Neural crest cell (in vitro differentiated cells): ENCODE measurements at places on chromosomes 16 and 17.
A peak's percentile ranks its signal among the peaks of the same experiment; 100 is the strongest.

- no peak for DNase-seq
- H3K36me3 ChIP-seq: no peaks in the 10 kb centered on the region
- H3K27me3 ChIP-seq: peaks cover 6% of the 10 kb centered on the region
- H3K4me3 ChIP-seq: peak overlapping the region; percentile 65
Measured at GRCh38 chr17:40448639-40449261, 5.5 kb downstream of the IGFBP4 start.

DNA sequence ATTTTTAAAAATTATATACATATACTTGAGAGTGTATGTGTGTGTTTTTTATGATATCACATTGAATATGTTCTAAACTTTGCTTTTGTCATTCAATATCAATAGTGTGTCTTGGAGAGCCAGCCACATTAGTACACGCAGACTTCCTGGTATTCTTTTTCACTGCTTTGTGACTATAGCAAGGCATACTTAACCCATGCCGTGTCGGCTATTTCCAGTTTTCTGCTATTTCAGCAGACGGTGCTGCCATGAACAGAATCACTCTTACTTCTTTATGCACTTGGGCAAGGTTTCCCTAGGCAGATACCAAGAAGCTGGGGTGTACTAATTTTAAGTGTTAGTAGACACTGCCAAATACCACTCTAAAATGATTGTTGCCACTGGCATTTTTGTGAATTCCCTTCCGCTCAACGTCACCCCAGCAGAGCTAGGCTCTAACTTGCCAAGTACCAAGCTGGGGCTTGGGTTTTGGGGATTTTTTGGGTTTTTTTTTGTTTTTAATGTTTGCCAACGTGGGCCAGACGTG is 134.9 kb downstream of the SOCS1 start:
- H3K27me3 ChIP-seq: no peaks in the 10 kb centered on the region
- peaks cover 4% of the 10 kb centered on the region for H3K4me1 ChIP-seq
- H3K4me3 ChIP-seq: no peak overlapping the region
- H3K27ac ChIP-seq: no peak overlapping the region
- no peak for DNase-seq
- peaks cover under 1% of the 10 kb centered on the region for H3K36me3 ChIP-seq

- H3K27me3 ChIP-seq: peaks cover 28% of the 10 kb centered on the region
- H3K27ac ChIP-seq: no peak overlapping the region
- DNase-seq: no peak
Measured at GRCh38 chr16:90026135-90026534, 6.9 kb upstream of the DBNDD1 start.

DNA sequence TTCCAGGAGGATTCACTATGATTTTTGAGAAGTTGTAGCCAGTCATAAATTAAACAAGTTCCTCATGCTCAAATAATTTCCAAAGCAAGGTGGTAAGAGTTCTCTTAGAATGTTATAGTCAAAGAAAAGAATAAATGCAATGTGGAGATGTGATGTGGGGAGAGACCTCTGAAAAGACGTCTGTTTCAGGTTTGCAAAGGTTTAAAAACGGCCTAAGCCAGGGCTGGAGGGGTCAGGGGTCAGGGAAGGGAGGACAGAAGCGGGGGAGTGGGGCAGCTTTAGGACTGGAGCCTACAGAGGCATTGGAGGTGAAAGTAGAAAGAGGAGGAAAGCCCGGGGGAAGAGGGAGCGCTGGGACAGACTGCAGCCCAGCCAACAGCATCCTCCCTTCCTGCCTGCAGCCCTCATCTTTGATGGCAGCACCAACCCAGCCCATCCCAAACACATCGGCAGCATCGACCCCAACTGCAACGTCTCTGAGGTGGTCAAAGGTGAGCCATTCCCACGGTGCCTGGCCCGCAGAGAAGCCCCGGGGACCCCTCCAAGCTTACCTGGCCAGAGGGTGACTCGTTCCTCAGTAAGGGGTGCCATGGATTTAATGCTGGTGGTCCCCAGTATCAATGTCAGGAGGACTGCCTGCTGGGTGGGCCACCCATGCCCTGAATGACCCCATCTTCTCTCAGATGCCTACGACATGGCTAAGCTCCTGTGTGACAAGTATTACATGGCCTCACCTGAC is 11.4 kb downstream of the PDK2 start:
- no peak overlapping the region for H3K27ac ChIP-seq
- H3K36me3 ChIP-seq: no peaks in the 10 kb centered on the region
- no peak overlapping the region for H3K4me3 ChIP-seq
- no peak for DNase-seq

GRCh38 chr16:77723108-77723514 is 797 bp downstream of the NUDT7 start:
- H3K36me3 ChIP-seq: peaks cover 3% of the 10 kb centered on the region
- peak overlapping the region; percentile 93 for H3K27ac ChIP-seq
- peaks cover 16% of the 10 kb centered on the region for H3K4me1 ChIP-seq
- H3K27me3 ChIP-seq: no peaks in the 10 kb centered on the region
- H3K4me3 ChIP-seq: peak overlapping the region; percentile 88

DNA sequence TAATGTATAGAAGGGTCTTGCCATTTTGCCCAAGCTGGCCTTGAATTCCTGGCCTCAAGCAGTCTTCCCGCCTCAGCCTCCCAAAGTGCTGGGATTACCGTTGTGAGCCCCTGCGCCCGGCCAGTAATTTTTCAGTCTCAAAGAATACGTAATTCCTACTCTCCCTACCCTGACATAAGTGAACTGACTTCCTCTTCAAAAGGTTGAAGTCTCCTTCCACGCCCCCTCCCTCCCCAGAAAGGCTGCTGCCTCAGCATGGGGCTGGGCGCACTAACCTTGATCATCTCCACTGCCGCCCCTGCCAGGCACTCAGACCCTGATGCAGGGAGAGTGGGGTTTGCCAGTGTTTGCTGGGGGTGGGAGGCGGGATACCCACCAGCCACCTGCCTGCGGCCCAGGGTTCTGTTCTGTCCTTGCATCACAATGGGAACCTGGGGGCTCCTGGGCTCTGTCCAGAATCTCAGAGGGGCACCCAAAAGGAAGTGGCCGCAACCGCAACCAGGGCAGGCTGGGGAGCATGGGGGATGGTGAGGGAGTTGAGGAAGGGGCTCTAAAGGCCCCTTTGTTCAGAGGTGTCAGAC is 27.5 kb downstream of the KIFC3 start:
- H3K27me3 ChIP-seq: no peaks in the 10 kb centered on the region
- H3K4me3 ChIP-seq: no peak overlapping the region
- no peaks in the 10 kb centered on the region for H3K36me3 ChIP-seq
- no peak for DNase-seq

DNA sequence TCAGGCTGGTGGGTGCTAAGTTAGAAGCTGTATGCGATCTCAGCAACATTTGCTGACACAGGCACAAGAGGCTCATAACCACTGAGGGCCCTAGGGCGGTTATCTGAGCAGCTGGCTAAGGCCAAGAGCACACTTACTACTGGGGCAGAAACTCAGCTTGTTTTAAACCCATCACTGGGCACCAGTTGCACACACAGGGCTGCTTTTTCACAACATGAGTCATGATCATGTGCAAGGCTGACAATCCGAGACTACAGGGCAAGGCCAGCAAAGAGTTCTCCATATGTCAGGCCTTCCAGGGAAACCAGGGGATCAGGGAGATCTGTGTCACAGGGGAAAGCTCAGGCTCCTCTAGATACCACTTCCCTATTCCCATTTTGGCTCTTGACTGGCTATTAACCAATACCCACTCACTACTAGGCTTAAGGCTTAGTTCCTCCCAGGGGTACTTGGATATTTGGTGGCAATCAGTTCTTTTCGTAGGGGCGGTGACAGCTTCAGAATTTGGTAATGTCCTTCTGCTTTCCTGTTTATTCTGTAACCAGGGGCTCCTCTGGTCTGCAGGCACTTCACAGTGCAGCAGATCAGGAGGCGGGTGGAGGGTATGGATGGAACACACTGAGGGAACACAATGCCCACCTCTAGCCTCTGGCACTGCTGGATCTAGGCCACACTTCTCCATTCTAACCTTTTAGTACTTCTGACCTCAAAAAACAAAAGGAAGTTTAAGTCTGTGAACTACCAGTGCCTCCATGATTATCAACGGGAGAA is 44.9 kb upstream of the ERN1 start:
- peak overlapping the region; percentile 71 for H3K27ac ChIP-seq
- no peaks in the 10 kb centered on the region for H3K27me3 ChIP-seq
- no peak overlapping the region for H3K4me3 ChIP-seq
- H3K36me3 ChIP-seq: peaks cover 19% of the 10 kb centered on the region
- DNase-seq: no peak
- no peaks in the 10 kb centered on the region for H3K4me1 ChIP-seq

- H3K36me3 ChIP-seq: no peaks in the 10 kb centered on the region
- no peak for DNase-seq
- no peak overlapping the region for H3K4me3 ChIP-seq
- H3K4me1 ChIP-seq: peaks cover 31% of the 10 kb centered on the region
Measured at GRCh38 chr17:76793775-76794174, 55.9 kb downstream of the MFSD11 start.

DNA sequence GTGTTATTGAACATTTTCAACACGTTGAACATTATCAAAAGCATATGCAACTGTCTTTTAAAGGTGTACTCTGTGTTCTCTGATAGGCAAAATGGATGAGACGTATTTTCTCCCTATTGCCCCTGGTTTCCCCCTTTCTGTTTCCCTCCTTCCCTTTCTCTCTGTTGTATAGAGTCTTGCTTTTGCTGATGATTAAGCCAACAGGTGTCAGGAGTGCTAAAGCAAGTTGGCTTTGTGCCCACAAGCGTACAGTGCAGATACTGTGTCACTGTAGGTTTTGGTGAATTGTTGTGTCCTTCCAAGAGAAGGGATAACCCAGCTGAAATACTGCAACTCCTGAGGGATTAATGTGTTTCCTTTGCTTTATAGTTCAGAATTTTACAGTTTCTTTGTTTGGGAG is 74.4 kb downstream of the COX10 start:
- H3K36me3 ChIP-seq: peaks cover 8% of the 10 kb centered on the region
- no peak overlapping the region for H3K27ac ChIP-seq
- no peaks in the 10 kb centered on the region for H3K27me3 ChIP-seq
- H3K4me1 ChIP-seq: no peaks in the 10 kb centered on the region
- DNase-seq: no peak
- H3K4me3 ChIP-seq: no peak overlapping the region

DNA sequence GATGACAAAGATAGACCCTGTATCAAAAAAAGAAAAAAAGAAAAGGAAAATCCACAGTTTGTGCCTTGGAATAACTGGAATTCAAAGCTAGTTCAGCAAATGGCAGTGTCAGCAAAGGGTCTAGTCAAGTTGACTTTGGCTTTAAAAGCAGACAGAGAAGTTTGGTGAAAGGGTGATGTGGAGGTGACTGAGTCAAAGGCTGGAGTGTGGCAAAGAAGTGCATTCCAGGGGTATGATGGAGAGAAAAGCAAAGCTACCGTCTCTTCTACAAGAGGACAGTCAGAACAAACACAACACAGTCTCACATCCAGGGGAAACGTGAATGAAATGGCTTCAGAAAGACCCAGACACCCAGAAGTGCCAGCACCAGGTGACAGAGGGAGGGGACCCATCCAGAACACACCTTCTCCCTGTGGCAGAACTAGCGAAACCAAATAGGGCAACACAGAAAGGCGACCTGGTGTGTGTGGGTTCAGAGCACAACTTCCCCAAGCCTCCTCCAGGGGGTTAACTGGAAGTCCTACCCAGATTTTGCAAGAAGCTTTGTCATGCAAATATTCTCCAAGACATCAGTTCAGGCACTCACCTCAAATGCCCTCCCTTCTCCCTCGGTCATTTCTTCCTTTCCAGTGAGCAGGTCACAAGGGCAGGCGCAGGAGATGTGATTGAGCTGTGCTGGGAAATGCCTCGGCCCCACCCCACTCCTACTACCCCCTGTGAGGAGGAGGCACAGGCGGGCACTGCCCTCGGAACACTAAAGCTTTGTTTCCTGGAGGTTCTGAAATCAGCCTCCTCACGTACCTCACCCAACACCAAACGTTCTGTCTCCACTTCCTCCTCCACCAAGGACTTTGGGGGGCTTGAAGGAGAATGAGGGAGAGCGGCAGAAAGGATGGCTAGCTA is 481.9 kb downstream of the SOX9 start:
- no peak overlapping the region for H3K4me3 ChIP-seq
- no peak for DNase-seq

- H3K4me3 ChIP-seq: no peak overlapping the region
- no peak overlapping the region for H3K27ac ChIP-seq
- no peaks in the 10 kb centered on the region for H3K36me3 ChIP-seq
- peaks cover 25% of the 10 kb centered on the region for H3K27me3 ChIP-seq
Measured at GRCh38 chr16:23225634-23226033, 43.1 kb downstream of the SCNN1G start.

DNA sequence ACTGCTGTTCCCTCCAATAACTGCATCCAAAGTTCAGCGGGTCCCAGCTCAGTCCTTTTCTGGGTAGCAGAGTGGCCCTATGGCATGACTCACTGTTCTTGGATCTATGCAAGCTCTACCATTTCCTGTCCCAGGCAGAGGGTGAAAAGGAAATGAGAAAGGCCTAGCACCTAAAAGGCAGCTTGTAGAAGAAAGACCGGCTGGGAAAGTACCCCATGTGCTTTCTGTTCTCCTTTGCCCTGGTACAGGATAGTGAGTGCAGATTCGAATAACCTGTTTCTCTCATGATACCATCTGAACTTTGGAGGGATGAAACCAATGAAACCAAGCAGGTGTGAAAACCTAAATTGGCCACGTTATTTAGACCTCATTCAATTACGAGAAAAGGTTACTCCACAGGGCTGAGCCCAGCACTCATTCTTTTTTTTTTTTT is 12.7 kb upstream of the HASPIN start:
- H3K4me3 ChIP-seq: no peak overlapping the region
- H3K4me1 ChIP-seq: no peaks in the 10 kb centered on the region
- H3K27me3 ChIP-seq: no peaks in the 10 kb centered on the region
- DNase-seq: no peak

- peak; percentile 95 for DNase-seq
- H3K4me1 ChIP-seq: peaks cover 38% of the 10 kb centered on the region
- peaks cover 2% of the 10 kb centered on the region for H3K27me3 ChIP-seq
Measured at GRCh38 chr16:30091474-30092372, at the start of gene TBX6. TBX6 (minus strand) TSS chr16:30091924; CDS start chr16:30091193, 731 bp downstream.

DNA sequence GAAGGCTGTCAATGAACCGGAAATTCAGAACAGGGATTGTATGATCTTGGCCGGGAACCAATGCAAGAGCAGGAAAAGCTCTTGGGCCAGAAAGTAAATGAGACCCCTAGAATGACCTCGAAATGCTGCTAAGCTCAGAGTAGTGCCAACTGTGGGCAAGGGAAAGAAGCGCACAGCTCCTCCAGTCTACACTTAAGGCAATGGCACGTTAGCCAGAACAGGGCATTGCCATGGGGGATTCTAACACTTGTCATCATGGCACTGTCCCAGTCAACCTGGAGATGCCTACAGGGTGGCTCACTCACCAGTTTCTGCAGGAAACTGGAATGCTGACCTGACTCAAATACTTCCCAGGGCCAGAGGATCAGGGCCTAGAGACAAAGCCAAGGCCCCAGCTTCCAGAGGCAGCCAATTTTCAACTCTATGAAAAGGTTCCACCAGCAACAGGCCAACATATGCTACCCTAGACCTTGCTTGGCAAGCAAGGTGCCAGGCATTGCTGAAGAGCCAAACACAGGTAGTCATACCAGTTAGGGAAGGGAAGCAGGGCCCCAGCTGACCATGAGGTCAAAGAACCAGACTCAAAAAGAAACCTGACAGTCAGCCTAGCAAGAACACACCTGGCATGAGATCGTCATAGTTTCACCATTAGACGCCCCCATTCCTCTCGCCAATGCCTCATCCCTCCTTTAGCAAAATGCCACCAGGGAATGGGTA is 34.9 kb downstream of the ARHGAP17 start:
- H3K36me3 ChIP-seq: peaks cover 7% of the 10 kb centered on the region
- no peak overlapping the region for H3K27ac ChIP-seq
- no peak for DNase-seq
- no peaks in the 10 kb centered on the region for H3K27me3 ChIP-seq
- no peak overlapping the region for H3K4me3 ChIP-seq
- peaks cover 36% of the 10 kb centered on the region for H3K4me1 ChIP-seq

- DNase-seq: no peak
- H3K4me3 ChIP-seq: no peak overlapping the region
- peaks cover under 1% of the 10 kb centered on the region for H3K36me3 ChIP-seq
- no peak overlapping the region for H3K27ac ChIP-seq
Measured at GRCh38 chr17:68924793-68925720, 30.1 kb downstream of the ABCA8 start.
